ENCODE measurements at places on chromosomes 1 and 21. TPM values are rescaled to one million over a fixed set of nuclear protein-coding genes. Genes with fewer than 3 reads are reported as not detected.

GRCh38 chr1:190179817-190180216, 297.8 kb downstream of the BRINP3 start:
- DNase-seq, result no peak

HFM1 gene
- 4.3 TPM for total RNA-seq

DNA sequence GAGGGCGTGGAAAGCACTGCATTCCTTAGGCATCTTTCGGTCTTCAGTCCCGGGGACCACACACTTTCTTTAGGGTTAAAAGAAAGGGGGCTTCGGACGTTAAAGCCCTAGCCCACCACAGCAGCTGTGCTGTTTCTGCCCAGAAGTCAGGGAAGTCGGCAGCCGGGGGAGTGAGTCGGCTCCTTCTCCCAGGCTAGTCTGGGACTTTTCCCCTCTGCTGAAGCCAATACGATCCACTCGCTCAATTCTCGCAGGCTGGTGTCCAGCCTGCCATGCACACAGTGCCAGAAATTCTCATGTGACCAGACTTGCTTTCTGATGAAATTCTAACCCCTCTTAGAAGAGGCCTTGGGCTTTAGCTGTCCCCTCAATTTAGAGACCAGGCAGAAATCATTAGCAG, 67.7 kb downstream of the BCAR3 start:
- peak; percentile 79 for DNase-seq

DNA sequence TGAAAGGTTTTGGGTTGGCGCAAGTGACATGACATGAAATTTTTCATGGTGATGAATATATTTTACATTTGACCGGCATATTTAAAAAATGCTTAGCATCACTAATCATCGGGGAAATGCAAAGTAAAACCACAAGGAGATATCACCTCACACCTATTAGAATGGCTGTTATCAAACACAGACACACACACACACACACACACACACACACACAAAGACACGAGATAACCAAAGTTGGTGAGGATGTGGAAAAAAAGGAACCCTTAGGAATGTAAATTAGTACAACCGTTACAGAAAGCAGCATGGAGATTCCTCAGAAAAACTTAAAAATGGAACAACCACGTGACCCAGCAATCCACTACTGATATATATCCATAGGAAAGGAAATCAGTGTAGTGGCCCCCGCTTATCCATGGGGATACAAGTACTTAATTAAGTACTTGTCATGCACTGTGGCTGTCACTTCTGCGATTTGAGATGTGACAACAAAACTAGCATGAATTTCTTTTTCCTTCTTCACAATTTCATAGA, 15.9 kb upstream of the PRELP start:
- DNase-seq, result no peak

GRCh38 chr1:214404154-214404553, 123.2 kb downstream of the SMYD2 start:
- DNase-seq, result no peak

ITGB3BP gene
- 25.3 TPM for total RNA-seq

C1orf226 gene
- 13.2 TPM for total RNA-seq

DNA sequence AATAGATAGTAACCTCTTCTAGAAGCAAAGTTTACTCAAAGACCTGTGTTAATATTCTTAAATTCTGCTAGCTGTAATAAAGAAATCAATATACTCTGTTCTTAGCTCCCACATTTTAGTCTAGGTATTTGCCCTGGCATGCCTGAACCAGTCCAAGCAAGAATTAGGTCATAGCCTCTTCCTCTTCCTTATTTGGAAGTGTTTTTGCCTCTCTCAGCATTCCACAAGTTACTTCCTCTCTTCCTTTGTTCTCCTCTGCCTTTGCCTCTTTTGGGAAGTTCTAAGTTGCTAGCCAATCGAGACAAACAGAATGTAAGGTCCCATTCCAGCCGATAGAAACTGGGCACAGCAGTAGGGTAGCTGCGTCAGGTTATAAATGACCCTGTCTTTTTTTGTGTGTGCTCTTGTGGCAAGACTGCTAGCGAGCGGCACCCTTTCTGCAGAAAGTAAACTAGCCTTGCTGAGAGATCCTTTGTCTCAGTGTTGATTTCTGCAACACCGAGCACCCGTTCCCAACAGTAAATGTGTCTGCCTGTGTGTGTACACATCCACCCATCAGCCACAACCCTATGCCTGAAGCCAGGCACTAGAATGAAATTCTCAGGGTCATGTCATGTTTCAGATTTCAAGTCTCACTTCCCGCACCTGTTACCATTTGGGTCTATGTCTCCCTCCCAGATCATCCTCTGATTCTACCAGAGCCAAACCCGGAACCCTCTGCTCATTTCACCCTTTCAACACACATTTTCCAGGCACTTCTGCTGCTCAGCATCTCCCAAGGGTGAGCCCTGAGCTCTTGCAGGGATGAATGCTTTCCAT, 37.5 kb downstream of the LRRC3 start:
- no peak for DNase-seq

DNA sequence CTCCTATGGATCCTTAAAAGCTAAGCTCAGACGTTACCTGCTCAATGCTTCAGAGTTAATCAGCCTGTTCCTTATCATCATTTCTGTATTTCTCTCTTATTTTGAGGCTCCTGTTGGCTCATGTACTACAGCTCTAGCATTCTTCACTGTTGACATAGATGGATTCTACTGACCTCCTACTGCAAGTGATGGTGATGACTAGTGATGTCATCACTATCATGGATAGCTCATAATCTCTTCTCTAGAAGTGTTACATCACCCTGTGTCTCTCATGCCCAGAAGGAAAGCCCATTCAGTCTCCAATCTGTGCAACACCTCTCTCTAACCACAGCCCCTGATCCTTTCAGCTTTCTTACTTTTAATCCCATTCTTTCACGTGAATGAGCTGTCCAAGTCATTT, 168.2 kb upstream of the DPT start:
- DNase-seq, result no peak

DNA sequence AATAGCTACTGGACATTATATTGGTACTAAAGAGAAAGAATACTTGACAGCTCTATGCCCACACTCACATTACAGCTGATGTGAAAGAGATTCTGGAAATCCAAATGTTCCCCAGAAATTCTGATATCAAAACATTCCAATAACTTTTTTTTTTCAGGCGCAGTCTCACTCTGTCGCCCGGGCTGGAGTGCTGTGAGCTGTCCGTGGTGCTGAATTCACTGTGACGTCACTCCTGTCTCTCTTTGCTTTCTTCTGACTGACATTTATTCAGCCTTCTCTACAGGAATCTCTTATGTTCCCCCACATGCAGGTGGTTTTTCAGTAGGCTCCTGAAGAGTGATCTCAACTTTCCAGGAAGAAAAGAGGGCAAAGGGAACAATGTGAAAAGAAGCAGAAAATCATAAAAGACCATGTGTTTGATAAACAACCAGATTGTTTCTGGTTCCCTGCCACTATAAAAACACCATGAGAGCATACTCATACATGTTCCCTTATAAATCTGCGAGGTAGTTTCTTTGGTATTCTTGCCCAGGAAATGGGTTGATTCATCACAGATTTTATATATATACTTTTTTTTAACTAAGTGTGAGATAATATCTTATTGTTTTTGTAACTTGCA, 6.2 kb downstream of the S100A7A start:
- DNase-seq, result no peak

GRCh38 chr21:29939924-29940275, at the start of gene GRIK1:
TSS of gene GRIK1 (minus strand) at chr21:29939996.
- no peak for DNase-seq

DNA sequence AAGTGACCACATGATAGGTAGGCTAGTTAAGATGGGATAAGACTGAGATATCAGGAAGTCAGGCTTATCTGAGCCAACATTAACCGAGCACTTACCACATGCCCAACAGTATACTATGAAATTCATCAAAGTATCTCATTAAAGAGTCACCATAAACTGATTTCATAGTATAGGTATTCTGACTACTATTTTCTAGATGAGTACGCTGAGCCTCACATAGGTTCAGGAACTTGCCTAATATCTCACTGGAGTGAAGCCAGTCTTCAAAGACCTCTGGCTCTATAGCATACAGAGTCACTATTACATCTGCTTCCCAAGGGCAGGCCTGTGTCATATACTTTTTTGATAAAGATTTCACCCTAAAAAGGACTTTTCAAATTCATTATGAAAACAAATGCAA, 115.6 kb upstream of the NGF start:
- DNase-seq, result no peak

DNA sequence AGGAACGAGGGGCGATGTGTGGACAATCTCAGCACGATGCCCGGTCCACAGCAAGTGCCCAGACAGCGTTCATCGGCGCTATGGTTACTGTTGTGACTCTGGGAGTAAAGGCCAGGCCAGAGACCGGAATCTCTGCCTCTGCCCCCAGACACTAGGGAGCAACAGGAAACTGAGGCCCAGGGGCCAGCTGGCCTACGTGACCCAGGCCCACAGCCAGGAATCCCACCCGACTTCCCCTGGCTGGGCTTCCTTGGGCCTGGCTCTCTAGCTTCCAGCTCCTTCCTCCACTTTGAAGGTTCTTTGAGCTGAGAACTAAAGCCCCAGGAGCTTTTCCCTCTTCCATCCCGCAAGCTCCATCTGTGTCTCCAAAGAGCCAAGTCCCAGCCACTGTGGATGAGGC, 4.6 kb downstream of the LRP8 start:
- DNase-seq, result no peak

LMOD1 gene
- total RNA-seq, result 655 TPM

IL19 gene
- total RNA-seq, result not detected

DNA sequence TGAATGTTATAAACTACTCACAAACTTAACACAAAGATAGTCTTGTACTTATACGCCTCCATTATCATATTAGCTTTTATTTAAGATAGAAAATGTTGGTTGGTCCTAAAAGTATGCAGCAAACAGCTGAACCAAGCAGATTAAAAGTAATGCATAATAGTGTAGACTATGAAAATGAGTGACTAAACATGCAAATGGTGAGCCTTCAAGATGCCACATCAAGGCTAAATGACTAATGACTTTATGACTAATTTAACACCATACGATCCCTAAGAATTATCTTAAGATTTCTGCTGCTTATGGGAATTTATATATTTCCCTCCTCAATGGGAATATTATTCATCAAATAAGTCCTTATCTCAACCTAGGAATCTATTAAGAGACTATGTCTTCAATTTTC, 4.6 kb downstream of the GPATCH2 start:
- DNase-seq, result no peak

DNA sequence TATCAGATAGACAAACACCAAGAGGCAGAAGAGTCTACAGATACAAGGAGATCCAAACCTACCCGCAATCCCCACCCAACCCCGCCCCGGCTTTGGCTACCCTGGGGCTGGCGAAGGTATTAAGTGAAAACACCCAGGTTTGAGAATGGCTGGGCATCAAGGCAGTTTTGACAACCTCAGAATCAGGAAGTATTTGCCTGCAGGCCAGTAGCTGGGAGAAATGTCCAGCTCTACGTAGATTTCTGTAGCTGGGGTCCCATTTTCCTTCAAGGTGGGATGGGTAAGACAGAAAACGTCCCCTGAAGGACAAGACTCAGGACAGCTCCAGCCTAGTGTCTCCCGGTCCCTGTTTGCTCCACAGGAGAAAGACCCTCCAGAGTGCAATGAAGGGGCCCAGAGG, 101.8 kb upstream of the ERG start:
- DNase-seq, result no peak

CD48 gene
- total RNA-seq, result 3.0 TPM

GRCh38 chr1:67896826-67897225, 63.6 kb upstream of the GNG12 start:
- no peak for DNase-seq

MAN1A2 gene
- total RNA-seq, result 52.8 TPM

Data from sigmoid colon (tissue), 7 donors.